ENCODE measurements at places on chromosomes 13 and 19.
A peak's percentile ranks its signal among the peaks of the same experiment; 100 is the strongest.

GRCh38 chr19:49210108-49210900 lies 52.7 kb downstream of the TRPM4 start:
- peak; percentile 27 for DNase-seq

DNA sequence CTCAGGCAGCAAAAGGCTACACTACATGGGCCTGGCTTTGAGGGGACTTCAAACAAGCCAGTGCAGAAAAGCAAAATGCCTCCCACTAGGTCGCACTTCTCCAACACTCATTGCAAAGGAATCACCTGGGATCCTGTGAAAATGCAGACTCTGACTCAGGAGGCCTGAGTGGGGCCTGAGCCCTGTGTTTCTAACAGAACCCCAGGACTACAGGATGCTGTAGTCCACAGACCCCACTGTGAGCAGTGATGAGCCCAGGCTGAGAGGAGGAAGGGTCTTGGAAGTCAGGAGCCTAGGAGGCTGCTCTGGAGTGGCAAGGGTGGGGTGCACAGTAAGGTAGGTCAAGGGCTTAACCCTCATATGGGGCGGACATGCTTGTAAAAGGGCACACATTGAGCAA lies 46.7 kb upstream of the SERP2 start:
- no peak for DNase-seq

DNA sequence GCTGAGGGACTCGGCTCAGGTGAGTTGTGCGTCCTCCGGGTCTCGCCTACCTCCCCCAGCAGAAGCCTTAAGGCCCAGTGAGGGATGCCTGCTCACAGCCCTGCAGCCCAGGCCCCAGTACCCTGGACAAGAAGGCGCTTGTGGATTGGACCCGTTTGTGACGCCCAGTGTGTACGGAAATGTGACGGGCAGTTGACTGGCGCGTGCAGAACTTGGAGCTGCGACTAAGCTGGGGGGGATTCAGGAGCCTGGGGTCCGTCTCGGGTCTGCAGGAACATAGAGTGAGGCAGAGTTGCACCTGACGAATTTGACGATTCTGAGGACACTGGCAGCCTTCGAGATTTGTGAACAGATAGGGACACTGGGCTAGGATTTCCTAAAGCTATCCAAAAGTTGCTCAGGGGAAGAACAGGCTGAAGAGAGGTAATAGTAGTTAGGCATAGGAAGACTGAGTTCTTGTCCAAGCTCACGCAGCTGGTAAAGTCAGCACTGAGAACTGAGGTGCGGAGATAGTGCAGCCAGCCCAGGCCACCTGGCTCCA lies 519 bp downstream of the ZNF551 start:
- DNase-seq, result no peak

DNA sequence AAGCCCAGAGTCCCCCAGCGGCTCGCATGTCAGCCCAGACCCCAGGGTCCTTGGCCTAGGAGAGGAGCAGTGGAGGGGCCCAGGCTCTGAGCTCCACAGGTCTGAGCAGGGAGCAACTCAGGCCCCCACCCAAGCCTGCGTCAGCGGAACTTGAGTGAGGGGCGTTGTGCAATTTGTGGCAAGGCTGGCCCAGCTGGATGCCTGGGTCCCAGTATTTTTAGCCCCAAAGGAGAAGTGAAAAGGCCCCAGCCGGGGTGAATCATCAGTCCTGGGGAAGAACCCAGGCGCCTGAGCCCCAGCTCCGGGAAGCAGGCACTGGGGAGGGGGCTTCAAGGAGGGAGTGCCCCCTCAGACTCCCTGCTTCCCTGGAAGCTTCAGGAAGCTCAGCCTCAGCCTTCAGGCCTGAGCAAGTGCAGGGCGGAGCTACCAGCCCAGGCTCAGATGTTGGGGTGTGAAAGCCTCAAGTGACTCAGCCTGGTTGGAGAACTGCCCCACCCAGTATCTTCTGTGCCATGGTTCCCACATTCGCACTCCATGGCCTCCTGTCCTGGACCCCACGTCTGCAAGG lies 7.2 kb downstream of the MED29 start:
- DNase-seq, result peak; percentile 39
